Suprapubic skin (tissue), 4 donors: ENCODE measurements at places on chromosomes 5 and 9.

- H3K36me3 ChIP-seq, result no peaks in the 10 kb centered on the region
- no peak overlapping the region for H3K4me3 ChIP-seq
- no peak overlapping the region for H3K27ac ChIP-seq
- no peaks in the 10 kb centered on the region for H3K27me3 ChIP-seq
- no peaks in the 10 kb centered on the region for H3K4me1 ChIP-seq
Measured at GRCh38 chr5:65855766-65856315, 70.5 kb upstream of the ERBIN start.

DNA sequence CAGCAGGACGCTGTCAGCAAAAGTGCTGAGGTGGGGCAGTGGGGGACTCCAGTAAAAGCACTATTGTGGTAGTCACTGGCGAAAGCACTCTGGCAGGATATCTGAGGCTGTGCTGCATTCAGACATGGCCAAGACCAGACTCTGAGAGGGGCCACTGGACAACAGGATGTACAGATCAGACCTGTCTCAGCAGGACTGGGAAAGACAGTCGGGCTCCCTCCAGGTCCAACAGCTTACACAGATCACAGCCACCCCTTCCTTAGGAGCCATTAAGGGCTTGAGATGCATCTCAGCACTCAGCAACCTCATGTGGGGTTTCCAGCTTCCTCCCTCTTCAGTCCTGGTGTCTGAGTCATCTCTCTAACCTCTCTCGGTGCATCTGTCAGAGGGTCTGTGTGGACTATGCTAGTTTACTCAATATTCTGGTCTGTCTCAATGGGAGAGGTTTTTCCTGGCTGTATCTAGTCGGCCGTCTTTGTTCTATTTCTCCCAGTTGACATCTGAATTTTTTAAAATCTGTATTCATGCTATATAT lies 154.5 kb downstream of the CWC27 start:
- no peak overlapping the region for H3K27ac ChIP-seq
- no peaks in the 10 kb centered on the region for H3K4me1 ChIP-seq
- DNase-seq, result no peak
- no peaks in the 10 kb centered on the region for H3K27me3 ChIP-seq

DNA sequence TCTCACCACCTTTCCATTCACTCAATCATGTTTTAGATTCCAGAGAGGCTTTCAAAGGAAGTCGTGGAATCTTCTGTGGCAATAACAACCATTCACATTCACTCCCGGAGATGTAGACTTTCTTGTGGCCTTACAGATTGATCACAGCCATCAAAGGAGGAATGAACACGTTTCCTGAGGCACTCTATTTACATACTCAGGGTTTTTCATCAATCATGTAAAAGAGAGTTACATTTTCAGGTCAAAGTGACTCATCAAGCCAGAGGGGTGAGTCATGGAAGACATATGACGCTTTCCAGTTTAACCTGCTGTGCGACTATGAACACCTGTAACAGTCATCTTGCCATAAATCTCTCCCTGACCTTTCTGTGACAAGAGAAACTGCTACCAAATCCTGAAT lies 39.3 kb upstream of the RAD23B start:
- no peak for DNase-seq
- H3K27ac ChIP-seq, result peak overlapping the region; percentile 46
- no peaks in the 10 kb centered on the region for H3K27me3 ChIP-seq
- H3K4me3 ChIP-seq, result no peak overlapping the region

- H3K4me3 ChIP-seq, result no peak overlapping the region
- no peaks in the 10 kb centered on the region for H3K4me1 ChIP-seq
- no peak for DNase-seq
- no peaks in the 10 kb centered on the region for H3K36me3 ChIP-seq
Measured at GRCh38 chr5:158621391-158621790, 478.3 kb downstream of the EBF1 start.

DNA sequence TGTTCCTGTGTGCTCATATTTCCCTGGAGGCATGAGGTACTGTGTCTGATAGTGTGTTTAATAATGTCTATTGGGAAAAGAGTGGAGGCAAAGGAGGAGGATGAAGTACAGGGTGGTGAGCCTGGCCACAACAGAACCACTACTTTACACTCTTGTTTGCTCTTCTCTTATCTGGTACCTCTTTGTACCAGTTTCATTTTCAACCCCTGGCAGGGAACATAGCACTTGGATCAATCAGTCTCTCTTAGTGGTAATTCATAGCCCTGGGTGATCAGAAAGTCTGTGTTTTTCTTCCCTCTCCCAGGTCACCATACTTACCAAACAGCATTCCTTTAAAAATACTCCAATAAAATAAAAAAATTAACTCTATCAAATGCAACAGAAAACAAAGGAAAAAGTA lies 105.4 kb downstream of the DMRT2 start:
- H3K27ac ChIP-seq, result no peak overlapping the region
- H3K4me1 ChIP-seq, result no peaks in the 10 kb centered on the region
- no peaks in the 10 kb centered on the region for H3K36me3 ChIP-seq
- no peaks in the 10 kb centered on the region for H3K27me3 ChIP-seq
- H3K4me3 ChIP-seq, result no peak overlapping the region

DNA sequence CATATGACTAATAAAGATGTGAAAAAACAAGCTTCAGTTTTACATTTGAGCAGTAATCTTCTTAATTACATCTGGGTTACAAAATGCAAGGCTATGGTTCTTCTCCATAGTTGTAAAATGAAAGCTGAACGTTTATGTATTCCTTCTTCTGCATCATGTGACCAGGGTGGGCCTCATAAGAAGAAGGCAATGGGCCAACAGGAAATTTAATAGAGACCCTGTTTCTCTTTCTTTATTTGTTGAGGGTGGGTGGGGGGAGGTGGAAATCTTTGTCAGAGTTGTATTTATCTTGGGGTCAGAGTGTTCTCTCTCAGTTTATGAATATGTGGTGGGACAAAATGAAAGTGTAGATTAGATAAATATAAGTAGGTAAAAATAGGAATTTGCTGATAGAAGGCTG lies 418.8 kb downstream of the TLE4 start:
- no peaks in the 10 kb centered on the region for H3K27me3 ChIP-seq
- H3K36me3 ChIP-seq, result no peaks in the 10 kb centered on the region
- DNase-seq, result no peak
- peaks cover 2% of the 10 kb centered on the region for H3K4me1 ChIP-seq
- H3K4me3 ChIP-seq, result no peak overlapping the region

GRCh38 chr5:123700624-123701287 lies 188.8 kb downstream of the CSNK1G3 start:
- peaks cover 29% of the 10 kb centered on the region for H3K4me1 ChIP-seq
- H3K27me3 ChIP-seq, result no peaks in the 10 kb centered on the region
- peak; percentile 64 for DNase-seq
- no peak overlapping the region for H3K4me3 ChIP-seq
- no peaks in the 10 kb centered on the region for H3K36me3 ChIP-seq

GRCh38 chr9:92724528-92725265 lies 39.9 kb downstream of the BICD2 start:
- H3K36me3 ChIP-seq, result peaks cover 48% of the 10 kb centered on the region
- peak; percentile 41 for DNase-seq
- H3K27ac ChIP-seq, result peak overlapping the region; percentile 61
- H3K4me3 ChIP-seq, result no peak overlapping the region
- H3K27me3 ChIP-seq, result no peaks in the 10 kb centered on the region

DNA sequence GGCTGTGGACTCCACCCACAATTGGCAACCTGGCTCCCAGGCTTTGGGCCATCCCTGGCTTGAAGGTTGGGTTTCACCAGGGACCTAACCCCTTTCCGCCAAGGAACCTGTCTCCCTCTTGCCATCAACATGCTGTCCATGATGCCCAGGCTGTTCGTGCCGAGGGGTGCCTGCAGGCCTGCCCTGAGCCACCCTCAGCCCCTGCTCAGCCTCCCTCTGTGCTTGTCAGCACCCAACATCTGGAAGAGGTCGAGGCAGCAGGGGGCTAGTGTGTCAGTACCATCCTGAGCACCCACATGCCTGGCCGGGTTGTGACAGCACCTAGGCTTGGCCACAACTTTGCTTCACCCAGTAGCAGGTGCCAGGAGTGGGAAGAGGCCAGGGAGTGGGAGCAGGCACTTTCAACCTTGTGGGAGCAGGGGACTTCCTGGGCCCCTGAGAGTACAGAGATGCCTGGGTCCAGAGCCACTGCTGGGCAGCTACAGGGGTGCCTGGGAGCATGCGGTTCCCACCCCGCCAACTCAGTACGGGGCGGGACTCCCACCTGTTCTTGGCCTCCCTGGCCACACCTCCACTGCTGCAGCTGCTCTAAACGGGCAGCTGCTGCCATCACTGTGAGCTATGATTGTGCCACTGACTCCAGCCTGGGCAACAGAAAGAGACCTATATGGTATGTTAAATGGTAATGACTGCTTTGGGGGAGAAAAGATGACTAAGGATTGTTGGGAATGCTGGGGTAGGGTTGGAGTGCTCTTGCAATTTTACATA lies 6.3 kb downstream of the PDCD1LG2 start:
- no peak overlapping the region for H3K27ac ChIP-seq
- peaks cover 17% of the 10 kb centered on the region for H3K4me1 ChIP-seq
- H3K27me3 ChIP-seq, result no peaks in the 10 kb centered on the region
- DNase-seq, result no peak
- H3K36me3 ChIP-seq, result no peaks in the 10 kb centered on the region

DNA sequence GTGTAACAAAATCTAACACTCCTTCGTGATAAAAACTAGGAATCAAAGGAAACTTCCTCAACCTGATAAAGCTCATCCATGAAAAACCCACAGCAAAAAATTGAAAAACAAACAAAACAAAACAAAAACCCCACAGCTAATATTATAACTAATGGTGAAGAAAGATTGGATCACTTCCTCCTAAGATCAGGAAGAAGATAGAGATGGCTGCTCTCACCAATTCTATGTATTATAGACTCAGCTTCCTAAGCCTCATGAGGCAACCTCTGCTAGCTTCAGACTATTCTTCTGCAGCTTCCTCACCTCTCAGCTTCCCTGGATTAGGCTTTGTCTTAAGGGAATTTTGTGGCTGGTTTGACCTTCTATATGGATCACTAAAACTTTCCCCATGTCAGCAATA lies 40.1 kb downstream of the PHAX start:
- no peak for DNase-seq
- H3K27me3 ChIP-seq, result no peaks in the 10 kb centered on the region
- H3K27ac ChIP-seq, result no peak overlapping the region
- H3K4me1 ChIP-seq, result no peaks in the 10 kb centered on the region
- no peak overlapping the region for H3K4me3 ChIP-seq

GRCh38 chr9:70493029-70493428 lies 78.6 kb upstream of the KLF9 start:
- no peaks in the 10 kb centered on the region for H3K36me3 ChIP-seq
- no peak for DNase-seq
- no peak overlapping the region for H3K27ac ChIP-seq
- H3K4me1 ChIP-seq, result peaks cover 39% of the 10 kb centered on the region

DNA sequence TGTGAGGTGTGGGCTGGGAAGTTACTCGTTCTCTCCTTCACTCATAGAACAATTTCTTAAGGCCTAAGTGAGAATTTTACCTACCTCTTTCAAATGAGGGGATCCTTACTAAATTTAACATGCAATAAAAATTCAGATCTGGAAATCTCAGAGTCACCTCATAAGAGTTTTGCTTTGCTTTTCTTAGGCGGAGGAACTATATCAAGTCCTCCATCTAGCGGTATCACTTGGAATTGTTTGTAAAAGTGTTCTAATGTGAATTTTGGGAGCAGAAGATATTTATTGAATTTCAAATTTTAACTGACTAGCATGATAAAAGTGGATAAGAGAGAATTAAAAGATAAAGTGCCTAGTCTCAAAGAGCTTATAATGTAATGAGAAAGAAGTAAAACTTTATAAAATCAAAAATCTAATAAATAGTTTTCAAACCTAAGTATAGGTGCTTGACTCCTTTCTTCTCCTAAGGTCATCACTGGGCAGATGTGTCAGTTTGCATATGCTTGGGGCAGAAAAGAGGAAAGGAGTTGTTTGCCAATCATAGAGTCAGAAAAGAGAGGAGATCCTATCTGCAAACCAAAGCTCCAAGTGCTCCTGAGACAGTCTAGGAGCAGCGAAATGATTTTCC lies 145.7 kb upstream of the DAB2 start:
- no peaks in the 10 kb centered on the region for H3K27me3 ChIP-seq
- no peaks in the 10 kb centered on the region for H3K36me3 ChIP-seq
- peaks cover 3% of the 10 kb centered on the region for H3K4me1 ChIP-seq
- H3K4me3 ChIP-seq, result no peak overlapping the region
- H3K27ac ChIP-seq, result no peak overlapping the region
- no peak for DNase-seq

- H3K27ac ChIP-seq, result no peak overlapping the region
- peaks cover 64% of the 10 kb centered on the region for H3K27me3 ChIP-seq
- H3K4me3 ChIP-seq, result no peak overlapping the region
- H3K36me3 ChIP-seq, result no peaks in the 10 kb centered on the region
Measured at GRCh38 chr5:541539-542318, 17.5 kb upstream of the SLC9A3 start.

DNA sequence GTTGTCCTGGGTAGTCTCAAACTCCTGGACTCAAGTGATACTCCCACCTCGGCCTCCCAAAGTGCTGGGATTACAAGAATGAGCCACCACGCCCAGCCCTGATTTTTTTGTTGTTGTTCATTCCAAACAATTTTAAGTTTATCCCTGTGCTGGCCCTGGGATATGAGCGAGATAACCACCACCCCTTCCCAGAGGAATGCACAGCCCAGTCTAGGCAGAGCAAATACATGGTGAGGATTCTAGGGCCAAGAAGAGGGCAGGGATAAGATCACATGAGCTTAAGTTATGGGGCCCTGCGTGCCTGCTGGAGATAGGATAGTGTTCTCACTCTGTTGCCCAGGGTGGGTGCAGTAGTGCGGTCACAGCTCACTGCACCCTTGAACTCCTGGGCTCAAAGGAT lies 21.0 kb upstream of the TOR1B start:
- peaks cover 13% of the 10 kb centered on the region for H3K4me1 ChIP-seq
- H3K4me3 ChIP-seq, result no peak overlapping the region
- DNase-seq, result no peak
- no peaks in the 10 kb centered on the region for H3K27me3 ChIP-seq

DNA sequence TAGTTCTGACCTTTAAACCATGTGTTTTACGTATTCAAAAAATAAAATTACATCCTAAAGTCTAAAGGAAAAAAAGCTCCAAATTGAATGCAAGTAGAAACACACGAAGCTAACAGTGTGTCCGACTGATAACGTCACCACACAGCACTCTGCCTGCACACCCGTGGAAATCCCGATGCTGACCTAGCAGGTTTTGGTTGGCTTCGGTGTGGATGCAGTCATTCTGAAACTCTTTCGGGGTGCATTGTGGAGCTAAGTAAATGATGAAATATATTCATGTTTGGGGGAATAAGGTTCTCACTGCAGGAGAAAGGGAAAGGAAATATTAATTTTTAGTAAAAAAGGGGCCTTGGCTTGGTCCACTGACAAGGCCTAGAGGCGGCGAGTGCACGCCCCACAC lies 2.0 kb downstream of the RASGEF1C start:
- H3K27ac ChIP-seq, result no peak overlapping the region
- no peak for DNase-seq
- no peak overlapping the region for H3K4me3 ChIP-seq
- no peaks in the 10 kb centered on the region for H3K36me3 ChIP-seq
